Activated CD8-positive, alpha-beta memory T cell treated with anti-CD3 and anti-CD28 coated beads for 1 hour (primary cell): ENCODE measurements at places on chromosomes 7 and 10.

DNA sequence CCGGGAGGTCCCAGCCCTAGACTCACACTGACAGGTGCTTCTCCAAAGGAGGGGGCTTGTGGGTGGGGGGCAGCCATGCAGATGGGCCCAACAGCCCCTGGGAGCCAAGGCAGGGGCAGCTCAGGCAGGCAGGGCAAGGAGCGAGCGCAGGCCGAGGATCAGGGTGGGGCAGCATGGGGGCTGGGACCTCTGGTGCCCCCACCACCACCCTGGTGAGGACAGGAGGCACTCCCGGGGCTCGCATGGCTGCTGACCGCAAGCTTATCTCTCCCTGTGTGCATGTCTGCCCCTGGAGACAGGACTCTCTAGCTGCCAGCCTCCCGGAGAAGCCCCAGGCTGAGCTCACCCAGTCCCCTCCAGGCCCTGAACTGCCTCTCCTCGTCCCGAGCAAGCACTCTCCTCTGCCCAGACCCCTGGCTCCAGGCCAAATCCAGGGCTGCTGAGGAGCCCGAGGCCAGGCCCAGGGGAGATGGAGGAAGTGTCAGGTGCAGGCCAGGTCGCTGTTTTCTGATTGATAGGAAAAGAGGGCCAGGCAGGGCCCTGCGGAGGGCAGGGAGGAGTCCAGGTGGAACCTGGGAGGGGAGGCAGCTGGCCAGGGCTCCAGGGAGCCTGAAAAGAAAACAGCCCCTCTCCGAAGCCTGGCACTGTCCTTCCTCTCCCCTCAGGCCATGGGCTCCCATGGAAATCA, 39.0 kb downstream of the PDGFA start:
- no peak for DNase-seq

DNA sequence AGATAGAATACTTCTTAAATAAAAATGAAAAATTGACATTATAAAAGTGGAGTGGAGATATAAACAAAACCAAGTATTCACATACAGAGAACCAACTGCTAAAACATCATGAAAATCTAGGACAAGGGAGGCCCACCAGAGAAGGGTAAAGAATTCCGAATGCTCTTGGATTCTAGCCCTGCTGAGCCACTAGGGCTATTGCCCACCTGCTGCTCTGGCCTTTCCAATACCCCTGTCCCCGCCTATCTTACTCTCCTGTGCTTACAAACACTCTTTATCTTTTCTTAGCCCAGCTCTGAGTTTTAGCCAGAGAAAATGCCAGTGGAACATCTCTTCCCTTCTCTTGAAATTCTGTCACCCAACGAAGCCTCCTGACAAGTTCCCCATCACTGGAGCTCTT, 100.3 kb downstream of the MACC1 start:
- DNase-seq, result no peak

- no peak for DNase-seq
These were observed 11.1 kb upstream of the INA start for GRCh38 chr10:103265717-103266329.

GRCh38 chr7:125773113-125773785, 843.6 kb upstream of the POT1 start:
- DNase-seq, result no peak

- DNase-seq, result no peak
These were observed 89.4 kb downstream of the NSUN6 start for GRCh38 chr10:18561861-18562551.

DNA sequence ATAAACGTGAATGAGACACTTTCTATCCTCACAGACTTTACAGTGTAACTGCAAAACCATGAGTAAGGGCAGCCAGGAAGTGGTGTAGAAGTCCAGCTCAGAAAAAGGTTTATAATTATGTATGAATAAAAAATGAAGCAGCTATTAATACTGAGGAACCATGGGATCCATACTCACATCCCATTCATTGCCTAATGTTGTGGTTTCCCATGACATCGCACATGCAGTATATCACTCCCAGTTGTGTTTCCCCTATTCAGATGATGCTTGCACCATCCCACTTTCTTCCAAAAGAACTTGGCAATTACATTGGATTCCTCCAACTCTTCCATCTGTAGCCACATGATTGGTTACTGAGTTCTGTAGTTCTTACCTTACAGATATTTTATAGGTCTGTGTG, 74.5 kb upstream of the SEMA3D start:
- no peak for DNase-seq
